ENCODE measurements at places on chromosomes 16 and 17.

- no peak for DNase-seq
Observed at GRCh38 chr16:70749681-70750601, 51.0 kb downstream of the VAC14 start.

DNA sequence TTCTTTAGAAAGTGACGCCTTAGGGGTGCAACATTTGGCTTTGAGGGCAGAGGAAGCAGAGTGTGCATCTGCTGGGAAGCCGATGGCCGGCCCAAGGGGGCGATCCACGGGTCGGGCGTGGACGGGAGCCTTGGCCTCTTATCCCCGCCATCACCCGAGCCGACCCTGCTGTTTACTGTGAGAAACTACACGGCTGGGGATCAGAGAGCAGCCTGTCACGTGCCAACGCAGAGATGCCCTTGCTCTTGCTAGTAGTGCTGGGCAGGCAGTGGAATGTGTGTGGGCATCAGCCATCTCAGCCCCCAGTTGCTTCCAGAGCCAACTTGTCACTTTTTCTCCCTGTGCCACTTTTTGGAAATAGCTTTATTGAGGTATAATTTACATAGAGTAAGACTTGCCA lies 26.7 kb upstream of the ITGB4 start:
- DNase-seq, result no peak

DNA sequence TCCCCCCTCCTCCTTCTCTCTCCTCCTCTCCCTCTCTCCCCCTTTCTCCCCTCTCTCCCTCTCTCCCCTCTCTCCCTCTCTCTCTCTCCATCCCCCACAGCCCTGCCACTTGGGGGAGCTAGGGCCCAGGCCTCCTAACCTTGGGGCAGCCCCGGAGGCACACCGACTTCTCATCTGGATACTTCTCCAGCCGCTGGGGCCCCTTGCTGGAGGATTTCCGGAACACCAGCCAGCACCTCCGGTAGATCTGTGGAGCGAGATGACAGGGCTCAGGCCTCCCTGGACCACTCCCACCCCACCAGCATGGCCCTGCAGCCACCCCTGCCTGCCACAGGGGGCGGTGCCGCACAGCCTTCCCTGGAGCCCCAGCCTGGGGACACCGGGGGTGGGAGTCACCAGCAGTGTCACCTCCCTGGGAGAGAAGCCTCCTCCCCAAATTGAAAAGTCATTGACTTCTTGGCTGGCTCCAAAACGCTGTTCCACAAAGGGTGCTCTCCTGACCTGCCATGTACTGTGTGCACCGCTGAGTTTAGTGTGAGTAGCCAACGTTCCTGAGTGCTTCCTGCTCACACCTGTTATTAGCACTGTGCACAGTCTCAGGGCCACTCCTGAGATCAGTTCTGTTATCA lies 10.5 kb downstream of the DOK4 start:
- DNase-seq, result peak; percentile 67

DNA sequence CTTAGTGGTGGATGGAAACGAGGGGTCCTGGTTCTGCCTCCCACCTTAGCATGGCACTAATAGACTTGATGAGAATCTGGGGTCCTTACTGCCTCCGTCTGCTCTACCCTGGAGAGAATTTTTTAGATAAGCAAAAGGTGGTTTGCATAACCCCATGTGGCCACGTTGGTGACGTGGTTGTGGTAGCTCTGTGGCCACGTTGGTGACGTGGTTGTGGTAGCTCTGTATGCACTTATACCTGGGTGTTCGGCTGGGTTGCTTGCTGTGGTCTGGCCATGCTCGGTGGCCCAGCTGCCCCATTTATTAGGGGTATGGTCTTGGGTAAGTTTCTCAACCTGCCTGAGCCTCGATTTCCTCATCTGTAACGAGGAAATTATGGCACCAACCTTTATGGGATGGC lies 13.0 kb downstream of the SPIRE2 start:
- peak; percentile 62 for DNase-seq

- no peak for DNase-seq
Observed at GRCh38 chr17:41656249-41657023, 32.1 kb upstream of the KRT17 start.

DNA sequence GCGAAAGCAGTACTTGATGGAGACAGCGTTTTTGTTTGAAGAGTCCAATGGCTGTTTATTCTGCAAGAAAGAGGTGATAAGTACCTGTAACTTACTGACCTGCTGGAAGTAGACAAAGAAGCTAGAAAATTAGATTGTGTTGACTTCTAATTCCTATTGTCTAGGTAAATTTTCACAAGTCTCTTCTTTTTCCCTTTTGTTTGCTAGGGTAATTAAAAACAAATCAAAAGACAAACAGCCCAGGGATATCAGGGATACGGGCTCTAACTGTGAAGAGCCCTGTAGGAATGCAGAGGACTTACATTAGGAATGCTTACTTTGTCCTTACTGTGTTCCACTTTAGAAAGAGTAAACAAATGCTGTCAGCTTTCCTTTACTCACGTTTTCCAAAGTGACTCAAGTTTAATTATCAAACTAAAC lies 7.0 kb downstream of the PSME3IP1 start:
- DNase-seq, result no peak

- DNase-seq, result no peak
Observed at GRCh38 chr16:10751291-10751697, 7.7 kb downstream of the NUBP1 start.

GRCh38 chr17:43536236-43536992 lies 9.7 kb downstream of the ETV4 start:
- DNase-seq, result no peak

DNA sequence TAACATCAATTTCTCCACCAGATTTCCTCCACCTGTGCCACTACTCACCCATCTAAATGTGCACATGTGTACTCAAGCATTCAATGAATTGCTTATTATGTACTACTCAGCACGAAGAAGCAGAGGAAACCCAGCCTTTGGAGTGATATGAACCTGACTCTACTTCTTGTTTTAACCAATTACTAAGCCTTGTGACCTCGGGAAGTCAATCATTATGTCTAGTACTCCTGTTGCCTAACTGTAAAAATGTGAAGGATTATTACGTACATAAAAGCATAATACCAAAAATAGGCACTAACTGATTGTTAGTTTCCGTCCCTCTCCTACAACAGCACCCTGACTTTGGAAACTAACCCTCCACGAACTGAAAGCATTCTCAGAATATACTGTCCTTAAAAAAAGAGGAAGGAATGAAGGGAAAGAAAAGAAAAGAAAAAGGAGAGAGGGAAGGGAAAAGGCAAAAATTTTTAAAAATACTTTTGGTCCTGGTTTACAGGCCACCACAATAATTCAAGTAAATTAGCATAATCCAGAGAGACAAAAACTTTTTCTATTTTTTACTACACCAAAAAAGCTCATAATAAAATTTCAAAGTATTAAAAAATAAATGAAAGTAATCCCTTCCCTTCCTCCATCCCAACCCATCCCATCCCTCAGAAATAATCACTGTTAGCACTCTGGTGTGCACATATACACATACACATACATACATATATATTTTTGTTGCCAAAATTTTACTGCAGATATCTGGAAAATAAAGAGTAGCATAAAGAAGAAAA lies 53.6 kb downstream of the KANSL1 start:
- no peak for DNase-seq

DNA sequence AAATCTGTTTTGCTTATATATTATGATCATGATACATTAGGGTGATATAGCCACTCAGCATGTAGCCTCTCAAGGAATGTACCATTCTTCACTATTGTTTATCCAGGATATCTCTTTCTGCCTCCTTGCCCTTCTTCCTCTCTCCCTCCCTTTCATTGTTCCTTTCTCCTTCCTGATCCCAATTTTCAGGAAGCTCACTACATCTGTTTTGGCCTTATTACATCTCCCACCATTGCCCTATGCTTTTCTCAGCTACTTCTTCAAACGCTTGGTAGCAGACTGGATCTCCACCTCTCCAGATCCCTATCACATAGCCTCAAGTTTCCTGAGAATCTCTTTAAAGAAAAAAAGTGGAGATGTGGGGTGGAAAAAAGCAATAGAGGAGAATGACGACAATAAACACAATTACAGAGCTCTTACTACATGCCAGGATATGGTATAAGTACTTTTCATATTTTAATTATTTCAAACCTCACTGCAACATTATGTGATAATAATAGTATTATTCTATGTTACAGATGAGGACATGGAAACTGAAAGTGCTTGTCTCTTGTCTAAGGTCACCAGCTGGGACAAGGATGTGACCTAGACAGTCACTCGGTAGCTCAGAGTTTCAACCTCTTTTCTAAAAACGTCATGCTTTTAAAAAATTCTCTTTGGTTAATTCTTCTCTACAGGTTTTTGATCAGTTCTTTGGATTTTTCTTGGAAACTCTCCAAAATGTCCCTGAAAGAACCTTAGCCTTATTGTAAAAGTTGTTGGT lies 959.1 kb downstream of the CDH11 start:
- no peak for DNase-seq

- DNase-seq, result no peak
Observed at GRCh38 chr16:60279061-60279665, 1545.0 kb upstream of the GOT2 start.

- no peak for DNase-seq
Observed at GRCh38 chr16:52652033-52652432, 105.1 kb upstream of the TOX3 start.

- DNase-seq, result peak; percentile 28
Observed at GRCh38 chr17:80861892-80862291, 129.7 kb upstream of the CHMP6 start.

GRCh38 chr17:31697838-31698237 lies 161.2 kb downstream of the COPRS start:
- DNase-seq, result no peak

- DNase-seq, result no peak
Observed at GRCh38 chr16:55088098-55088497, 157.4 kb downstream of the IRX5 start.

DNA sequence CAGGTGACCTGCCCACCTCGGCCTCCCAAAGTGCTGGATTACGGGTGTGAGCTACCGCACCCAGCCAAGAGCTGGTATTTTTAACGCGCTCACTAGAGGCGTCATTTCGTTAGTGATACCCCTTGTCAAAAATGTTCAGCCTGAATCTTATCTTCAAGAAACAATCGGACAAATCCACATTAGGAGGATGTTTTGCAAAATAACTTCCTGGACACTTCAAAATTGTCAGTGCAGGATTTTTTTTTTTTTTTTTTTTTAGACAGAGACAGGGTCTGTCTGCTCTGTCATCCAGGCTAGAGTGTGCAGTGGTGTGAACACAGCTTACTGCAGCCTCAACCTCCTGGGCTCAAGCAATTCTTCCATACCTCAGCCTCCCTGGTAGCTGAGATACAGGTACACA lies 63.0 kb downstream of the RMI2 start:
- no peak for DNase-seq

- no peak for DNase-seq
Observed at GRCh38 chr16:20026361-20027072, 47.2 kb downstream of the GPR139 start.

DNA sequence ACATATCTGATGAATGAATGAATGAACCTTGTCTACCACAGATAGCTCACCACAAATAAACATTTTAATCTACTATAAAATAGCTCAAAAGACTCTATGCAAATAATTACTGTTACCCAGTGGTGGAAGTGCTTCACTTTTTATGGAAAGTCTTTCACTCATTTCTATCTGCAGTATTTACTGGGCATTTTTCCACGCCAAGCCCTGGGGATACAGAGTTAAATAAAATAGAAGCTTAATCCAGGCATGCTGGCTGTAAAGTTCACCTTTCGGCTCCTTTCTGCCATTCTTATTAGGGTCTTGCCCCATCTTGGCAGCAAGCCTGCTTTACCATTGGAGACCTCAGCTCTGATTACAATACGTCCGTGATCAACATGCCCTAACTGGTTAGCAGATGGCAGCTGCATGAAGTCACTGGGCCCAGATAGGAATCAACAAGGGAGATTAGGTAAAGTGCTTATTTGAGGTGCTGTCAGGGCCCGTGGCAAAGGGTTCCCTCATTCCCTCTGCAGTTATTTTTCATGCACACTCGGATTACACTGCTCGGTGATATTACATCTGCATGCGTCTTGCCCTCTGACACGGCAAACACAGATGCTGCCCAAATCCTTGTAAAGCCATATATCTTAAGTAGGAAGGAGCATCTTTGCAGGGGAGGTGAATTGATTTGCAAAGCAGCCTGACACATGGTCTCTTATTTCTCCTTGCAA lies 648.9 kb downstream of the WWOX start:
- no peak for DNase-seq

DNA sequence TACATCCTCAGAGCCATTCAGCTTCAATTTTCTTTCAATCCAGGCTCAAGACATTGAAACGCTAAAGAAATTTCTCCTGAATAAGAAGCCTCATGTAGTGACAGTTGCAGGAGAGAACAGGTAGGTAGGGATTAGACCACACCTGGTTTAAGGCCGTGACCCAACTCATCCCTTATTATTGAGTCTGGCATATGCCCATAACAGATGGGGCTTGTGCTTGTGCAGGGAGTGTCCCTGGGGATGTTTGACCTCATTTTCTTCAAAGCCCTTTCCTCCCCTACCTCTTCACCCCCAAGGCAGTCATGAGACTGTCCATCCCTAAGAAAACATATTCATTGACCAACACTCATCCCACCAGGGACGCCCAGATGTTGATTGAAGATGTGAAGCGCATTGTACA lies 24.3 kb downstream of the SUPT6H start:
- DNase-seq, result no peak

DNA sequence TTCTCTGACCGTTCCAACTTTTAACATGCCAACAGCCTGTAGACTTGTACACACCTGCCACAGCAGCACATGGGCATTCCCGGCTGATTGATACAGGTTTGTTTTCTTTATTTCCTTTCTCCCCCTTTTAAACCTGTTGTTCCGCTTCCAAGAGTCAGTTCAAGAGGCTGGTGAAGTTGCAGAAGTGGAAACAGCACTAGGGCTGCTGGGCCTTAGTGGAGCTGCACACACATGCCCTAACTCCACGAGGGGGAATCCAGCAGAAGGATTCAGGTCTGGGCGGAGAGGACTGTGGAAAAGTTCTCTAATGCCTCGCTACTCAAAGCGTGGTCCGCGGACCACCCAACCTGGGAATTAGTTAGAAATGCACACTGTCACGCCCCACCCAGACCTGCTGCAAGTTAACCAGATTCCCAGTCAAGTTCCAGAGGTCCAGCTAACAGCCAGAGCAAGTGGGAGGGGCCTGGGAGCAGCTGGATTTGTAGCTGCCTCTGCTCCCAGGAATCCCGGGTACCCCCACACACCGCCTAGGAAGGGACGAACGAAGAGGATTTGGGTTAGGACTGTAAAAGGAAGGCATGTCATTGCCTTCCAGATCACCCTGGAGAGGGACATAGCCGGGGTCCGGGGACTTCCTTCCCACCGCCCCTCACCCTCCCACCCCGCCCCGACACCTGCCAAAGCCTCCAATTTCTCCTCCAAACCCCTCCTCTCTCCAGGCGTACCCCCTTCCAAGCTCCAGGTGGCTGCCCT lies 542 bp downstream of the SLC39A11 start:
- DNase-seq, result no peak

- DNase-seq, result peak; percentile 64
Observed at GRCh38 chr17:75720656-75721462, at the start of gene ITGB4. Gene ITGB4 (plus strand): TSS chr17:75721459. CDS start chr17:75724704, 3,245 bp downstream.

- DNase-seq, result no peak
Observed at GRCh38 chr17:43881758-43882505, 25.4 kb downstream of the MPP2 start.

GRCh38 chr16:73071131-73071940 lies 23.4 kb upstream of the ZFHX3 start:
- no peak for DNase-seq

Measured in central memory CD4-positive, alpha-beta T cell (primary cell).